ENCODE measurements at places on chromosomes 6 and 20. TPM values are rescaled to one million over a fixed set of nuclear protein-coding genes. Genes with fewer than 3 reads are reported as not detected.
A peak's percentile ranks its signal among the peaks of the same experiment; 100 is the strongest.

- no peaks in the 10 kb centered on the region for H3K27me3 ChIP-seq
- peak; percentile 16 for DNase-seq
- peaks cover 3% of the 10 kb centered on the region for H3K36me3 ChIP-seq
- peaks cover 29% of the 10 kb centered on the region for H3K4me1 ChIP-seq
- H3K4me3 ChIP-seq, result peak overlapping the region; percentile 69
These were observed 702 bp upstream of the TNFAIP3 start for GRCh38 chr6:137866200-137866913.

GRCh38 chr6:70241031-70241430 is 61.9 kb downstream of the COL9A1 start:
- no peaks in the 10 kb centered on the region for H3K27me3 ChIP-seq
- H3K4me3 ChIP-seq, result no peak overlapping the region
- no peaks in the 10 kb centered on the region for H3K4me1 ChIP-seq
- no peaks in the 10 kb centered on the region for H3K36me3 ChIP-seq
- H3K27ac ChIP-seq, result no peak overlapping the region
- no peak for DNase-seq

- no peak for DNase-seq
- no peaks in the 10 kb centered on the region for H3K4me1 ChIP-seq
- H3K27me3 ChIP-seq, result no peaks in the 10 kb centered on the region
- no peaks in the 10 kb centered on the region for H3K36me3 ChIP-seq
- H3K27ac ChIP-seq, result no peak overlapping the region
- H3K4me3 ChIP-seq, result no peak overlapping the region
These were observed 256.3 kb downstream of the ERMARD start for GRCh38 chr6:170007468-170008293.

GRCh38 chr6:12602342-12602741 is 114.2 kb upstream of the PHACTR1 start:
- no peak overlapping the region for H3K27ac ChIP-seq
- H3K36me3 ChIP-seq, result no peaks in the 10 kb centered on the region
- no peak for DNase-seq
- H3K4me3 ChIP-seq, result no peak overlapping the region

GRCh38 chr20:38473367-38473795 is 738 bp downstream of the RALGAPB start:
- H3K36me3 ChIP-seq, result no peaks in the 10 kb centered on the region
- peaks cover 29% of the 10 kb centered on the region for H3K4me1 ChIP-seq
- H3K4me3 ChIP-seq, result peak overlapping the region; percentile 84
- DNase-seq, result no peak

GRCh38 chr20:2778602-2779321 is 21.7 kb downstream of the CPXM1 start:
- H3K4me1 ChIP-seq, result no peaks in the 10 kb centered on the region
- no peak overlapping the region for H3K27ac ChIP-seq
- no peaks in the 10 kb centered on the region for H3K27me3 ChIP-seq
- no peak for DNase-seq
- H3K36me3 ChIP-seq, result no peaks in the 10 kb centered on the region
- H3K4me3 ChIP-seq, result no peak overlapping the region

GRCh38 chr6:84882768-84883766 is 118.7 kb upstream of the TBX18 start:
- DNase-seq, result no peak
- no peak overlapping the region for H3K4me3 ChIP-seq
- H3K36me3 ChIP-seq, result no peaks in the 10 kb centered on the region
- no peak overlapping the region for H3K27ac ChIP-seq
- no peaks in the 10 kb centered on the region for H3K27me3 ChIP-seq

GRCh38 chr6:161389756-161390155 is 115.9 kb upstream of the AGPAT4 start:
- no peak overlapping the region for H3K27ac ChIP-seq
- DNase-seq, result no peak
- H3K27me3 ChIP-seq, result no peaks in the 10 kb centered on the region

GRCh38 chr20:1389703-1390580 is 2.9 kb downstream of the FKBP1A start:
- H3K36me3 ChIP-seq, result peaks cover 12% of the 10 kb centered on the region
- H3K27ac ChIP-seq, result peak overlapping the region; percentile 40
- peaks cover 77% of the 10 kb centered on the region for H3K4me1 ChIP-seq
- H3K4me3 ChIP-seq, result no peak overlapping the region
- H3K27me3 ChIP-seq, result no peaks in the 10 kb centered on the region
- DNase-seq, result no peak

DNA sequence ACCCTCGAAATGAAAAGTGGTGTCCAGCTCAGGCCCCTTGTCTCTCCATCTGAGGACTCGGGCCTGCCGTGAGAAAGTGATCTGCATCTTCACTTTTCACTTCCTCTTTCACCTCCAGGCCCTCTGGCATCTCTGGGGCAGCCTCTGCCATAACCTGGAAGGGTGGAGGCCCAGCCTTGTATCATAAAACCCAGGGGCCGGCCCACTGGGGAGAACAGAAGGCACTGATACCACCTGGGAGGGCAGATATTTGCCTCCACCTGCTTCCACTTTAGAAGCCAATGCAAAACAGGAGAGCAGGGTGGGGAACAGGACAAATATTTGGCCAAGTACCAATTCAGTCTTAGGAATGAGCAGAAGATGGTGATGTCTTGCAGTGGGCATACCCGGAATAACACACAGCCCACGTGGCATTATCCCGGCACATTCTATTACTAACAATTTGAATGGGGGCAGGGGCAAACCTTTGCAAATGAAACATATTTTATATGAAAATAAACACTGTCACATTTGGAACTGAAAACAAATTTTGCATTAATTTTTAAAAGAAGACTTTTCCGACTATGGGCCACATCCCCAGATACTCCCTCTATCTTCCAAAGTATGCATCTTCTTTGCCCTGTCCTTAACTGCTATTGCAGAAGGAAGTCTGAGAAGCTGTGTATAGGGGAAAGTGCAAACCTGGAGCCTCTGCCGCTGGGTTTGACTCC is 69.2 kb upstream of the TBC1D7 start:
- H3K27me3 ChIP-seq, result no peaks in the 10 kb centered on the region
- H3K4me3 ChIP-seq, result no peak overlapping the region
- no peak for DNase-seq
- H3K36me3 ChIP-seq, result no peaks in the 10 kb centered on the region
- H3K27ac ChIP-seq, result no peak overlapping the region

DNA sequence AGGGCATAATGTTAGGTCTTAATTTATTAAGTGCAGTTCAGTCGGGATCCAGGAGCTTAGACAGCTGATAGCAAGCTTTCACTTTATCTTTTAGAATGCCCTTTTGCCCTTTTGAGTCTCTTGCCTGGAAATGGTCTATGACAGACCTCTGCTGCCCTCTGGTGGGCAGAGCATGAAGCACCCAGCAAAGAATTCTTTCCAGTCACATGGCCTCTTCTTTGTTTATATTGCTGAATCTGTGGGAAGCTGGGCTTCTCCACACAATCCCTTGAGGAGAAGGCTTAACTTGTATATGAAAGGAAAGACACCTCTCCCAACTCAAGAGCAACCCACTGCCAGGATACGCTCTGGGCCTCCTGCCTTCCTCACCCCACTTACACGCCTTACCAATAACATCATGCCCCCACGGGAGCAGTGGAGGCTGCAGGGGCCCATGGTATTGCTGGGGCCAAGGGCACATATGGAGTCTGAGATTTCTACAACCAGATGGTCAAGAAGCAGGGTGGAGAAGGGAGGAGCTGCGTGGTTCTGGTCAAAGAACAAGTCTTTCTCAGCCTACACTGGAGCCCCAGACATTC is 20.4 kb downstream of the WFDC3 start:
- H3K36me3 ChIP-seq, result no peaks in the 10 kb centered on the region
- peaks cover 5% of the 10 kb centered on the region for H3K4me1 ChIP-seq
- H3K27me3 ChIP-seq, result peaks cover 8% of the 10 kb centered on the region

DNA sequence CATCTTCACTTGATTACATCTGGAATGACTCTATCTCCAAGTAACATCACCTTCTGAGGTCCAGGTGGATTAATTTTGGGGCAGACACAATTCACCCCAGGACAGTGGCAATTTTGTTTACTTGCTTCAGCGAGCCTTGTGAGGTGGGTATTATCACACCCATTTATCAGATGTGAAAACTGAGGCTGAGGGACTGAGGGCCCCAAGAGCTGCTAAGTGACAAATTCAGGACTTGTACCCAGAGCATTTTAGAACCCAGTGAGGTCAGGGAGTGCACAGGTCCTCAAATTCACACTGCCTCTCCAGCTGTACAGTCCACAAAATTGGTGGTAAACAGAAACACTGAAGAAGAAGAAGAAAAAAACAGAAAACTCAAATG is 125.2 kb upstream of the PMEPA1 start:
- H3K27ac ChIP-seq, result no peak overlapping the region
- H3K36me3 ChIP-seq, result no peaks in the 10 kb centered on the region
- H3K4me3 ChIP-seq, result no peak overlapping the region
- H3K4me1 ChIP-seq, result no peaks in the 10 kb centered on the region
- no peak for DNase-seq

GRCh38 chr6:119535332-119535731 is 185.8 kb upstream of the MAN1A1 start:
- no peaks in the 10 kb centered on the region for H3K4me1 ChIP-seq
- H3K36me3 ChIP-seq, result no peaks in the 10 kb centered on the region
- H3K27me3 ChIP-seq, result no peaks in the 10 kb centered on the region
- no peak overlapping the region for H3K4me3 ChIP-seq
- DNase-seq, result no peak

- DNase-seq, result no peak
- H3K4me1 ChIP-seq, result peaks cover 8% of the 10 kb centered on the region
- no peaks in the 10 kb centered on the region for H3K36me3 ChIP-seq
- H3K4me3 ChIP-seq, result no peak overlapping the region
- no peaks in the 10 kb centered on the region for H3K27me3 ChIP-seq
These were observed 30.8 kb downstream of the BNIP5 start for GRCh38 chr6:36305885-36306284.

GRCh38 chr20:12072954-12073264 is 155.2 kb downstream of the BTBD3 start:
- H3K4me1 ChIP-seq, result no peaks in the 10 kb centered on the region
- no peak overlapping the region for H3K27ac ChIP-seq
- no peak for DNase-seq
- no peaks in the 10 kb centered on the region for H3K27me3 ChIP-seq
- no peak overlapping the region for H3K4me3 ChIP-seq
- H3K36me3 ChIP-seq, result no peaks in the 10 kb centered on the region

Gene ATP9A
- total RNA-seq, result 0.19 TPM

Gene LTV1
- total RNA-seq, result 27.0 TPM

Gene OLIG3
- not detected for total RNA-seq

All from CD4-positive, alpha-beta T cell (primary cell).